Lung (tissue), 17 donors: ENCODE measurements at places on chromosomes 5 and 9. TPM values are rescaled to one million over a fixed set of nuclear protein-coding genes. Genes with fewer than 3 reads are reported as not detected.

GRCh38 chr5:61018062-61018461 lies 73.1 kb downstream of the NDUFAF2 start:
- no peak for DNase-seq

- DNase-seq, result no peak
Observed at GRCh38 chr9:22356985-22357384, 89.6 kb upstream of the DMRTA1 start.

GRCh38 chr9:129280236-129280622 lies 102.2 kb upstream of the IER5L start:
- no peak for DNase-seq

GRCh38 chr5:170315154-170315553 lies 17.6 kb upstream of the LCP2 start:
- DNase-seq, result peak; percentile 76

DNA sequence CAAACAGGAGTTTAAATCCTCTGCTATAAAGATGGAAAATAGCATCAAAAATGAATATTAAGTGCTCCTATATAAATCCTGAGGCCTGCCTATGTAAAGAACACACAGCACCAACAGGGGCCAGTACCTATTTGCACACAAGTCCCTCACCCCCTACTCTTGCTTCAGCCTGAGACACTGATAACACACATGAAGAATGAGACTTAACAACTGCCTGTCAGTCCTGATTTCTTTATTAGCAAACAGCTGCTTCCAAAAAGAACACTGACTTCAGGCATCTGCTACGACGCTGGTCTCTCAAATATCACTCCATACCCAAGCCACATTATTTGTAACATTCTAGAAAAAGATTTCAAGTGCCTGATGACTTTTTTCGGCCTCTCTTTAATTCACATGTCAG lies 55.5 kb downstream of the MYO10 start:
- DNase-seq, result no peak

- peak; percentile 17 for DNase-seq
Observed at GRCh38 chr9:19239955-19240354, 9.5 kb downstream of the DENND4C start.

DNA sequence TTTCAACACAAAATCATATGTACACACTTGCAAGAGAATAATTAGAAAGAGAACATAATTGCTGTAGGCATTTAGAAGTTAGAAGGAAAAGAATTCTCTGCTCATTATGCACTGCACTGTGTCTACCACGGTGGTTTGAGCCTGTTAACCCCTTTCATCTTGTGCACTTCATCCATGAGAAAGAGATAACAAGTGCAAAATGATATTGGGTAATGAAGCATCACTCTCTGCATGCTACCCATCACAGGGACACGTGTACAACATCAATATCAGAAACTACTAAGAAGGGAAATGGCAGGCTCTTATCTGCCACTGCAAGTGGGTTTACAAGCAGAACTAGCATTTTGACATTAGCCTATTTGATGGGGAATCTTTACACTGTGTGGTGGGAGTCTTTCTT lies 202.6 kb downstream of the CDH12 start:
- DNase-seq, result no peak

GRCh38 chr9:77177894-77178794 lies 810 bp downstream of the VPS13A start:
- DNase-seq, result peak; percentile 47

DNA sequence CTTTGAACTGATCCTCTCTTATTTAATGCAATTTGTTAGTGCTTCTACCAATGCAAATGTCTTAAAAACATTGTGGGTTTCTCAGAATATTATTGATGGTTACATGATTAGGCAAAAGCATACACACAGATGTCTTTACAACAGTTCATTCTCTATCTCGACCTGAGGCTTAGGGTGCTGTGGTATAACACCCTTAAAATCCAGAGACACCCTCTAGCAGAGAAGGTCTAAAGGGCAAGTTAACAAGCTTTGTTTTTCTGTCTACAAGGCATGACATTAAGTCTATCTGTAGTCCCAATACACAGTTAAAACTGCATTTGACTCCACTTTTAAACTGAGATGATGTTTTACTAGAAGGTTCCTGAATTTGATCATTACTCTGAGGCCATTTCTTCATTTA lies 518.7 kb upstream of the MEF2C start:
- no peak for DNase-seq

- no peak for DNase-seq
Observed at GRCh38 chr9:89413963-89414638, 83.8 kb downstream of the SEMA4D start.

DNA sequence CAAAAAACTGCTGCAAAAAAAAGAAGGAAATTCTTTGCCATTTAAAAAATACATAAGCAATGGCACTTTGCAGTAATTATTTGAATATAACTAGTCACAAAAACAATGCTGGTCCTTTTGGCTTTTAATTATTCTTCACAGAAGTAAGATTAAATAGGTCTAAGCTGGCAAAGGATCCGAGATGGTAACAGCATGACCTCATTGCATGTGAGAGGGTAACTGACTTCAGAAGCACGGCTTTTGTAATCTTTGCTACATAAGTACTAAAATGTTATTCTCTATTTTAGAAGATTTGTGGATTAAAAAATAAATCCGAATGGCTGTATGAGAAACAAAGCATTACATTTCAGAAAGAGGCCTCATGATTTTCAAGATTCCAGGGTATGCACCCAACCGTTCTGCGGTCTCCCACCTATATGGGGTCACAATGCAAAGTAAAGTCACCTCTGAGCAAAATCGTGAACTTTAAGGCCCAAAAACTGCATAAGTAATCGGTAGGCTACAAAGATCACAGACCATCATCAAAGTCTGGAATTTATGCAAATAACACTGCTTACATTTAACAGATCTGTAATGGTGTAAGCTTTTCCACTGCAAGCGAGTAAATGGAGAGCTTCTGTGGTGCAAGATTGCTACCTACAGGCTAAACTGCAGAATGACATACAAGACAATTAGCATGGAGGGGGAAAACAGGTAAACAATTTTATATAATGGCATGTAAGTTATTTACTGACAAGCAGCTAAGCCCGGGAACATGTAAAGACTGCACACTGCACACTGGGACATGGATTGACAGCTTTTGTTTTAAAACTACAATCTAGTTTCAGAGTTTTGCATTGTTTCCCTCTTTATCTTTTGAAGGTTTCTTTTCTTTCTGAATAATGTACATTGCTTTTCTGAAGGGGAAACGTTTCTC lies 231.6 kb downstream of the SLF1 start:
- DNase-seq, result peak; percentile 70

DNA sequence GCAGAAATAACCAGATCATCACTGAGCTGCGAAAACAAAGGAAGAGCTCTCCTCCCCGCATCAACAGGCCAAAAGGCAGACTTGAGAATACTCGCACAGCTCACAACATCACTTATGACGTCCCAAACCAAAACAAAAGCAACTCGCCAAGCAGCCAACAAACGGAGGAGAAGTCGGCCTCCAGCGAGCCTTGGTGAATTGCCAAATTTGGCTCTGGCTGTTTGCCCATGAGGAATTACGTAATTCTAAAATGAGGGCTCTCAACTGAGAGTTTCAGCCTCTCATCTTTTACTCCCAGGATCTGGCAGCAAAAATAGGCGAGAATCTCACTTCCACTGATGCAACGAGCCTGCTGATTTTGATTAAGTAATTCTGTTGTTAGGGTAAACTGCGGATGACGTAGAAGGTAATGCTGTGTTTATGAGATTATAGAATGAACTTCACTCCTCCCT lies 51.7 kb upstream of the SEMA6A start:
- peak; percentile 99 for DNase-seq

GRCh38 chr9:107118863-107119624 lies 164.0 kb upstream of the RAD23B start:
- peak; percentile 29 for DNase-seq

DNA sequence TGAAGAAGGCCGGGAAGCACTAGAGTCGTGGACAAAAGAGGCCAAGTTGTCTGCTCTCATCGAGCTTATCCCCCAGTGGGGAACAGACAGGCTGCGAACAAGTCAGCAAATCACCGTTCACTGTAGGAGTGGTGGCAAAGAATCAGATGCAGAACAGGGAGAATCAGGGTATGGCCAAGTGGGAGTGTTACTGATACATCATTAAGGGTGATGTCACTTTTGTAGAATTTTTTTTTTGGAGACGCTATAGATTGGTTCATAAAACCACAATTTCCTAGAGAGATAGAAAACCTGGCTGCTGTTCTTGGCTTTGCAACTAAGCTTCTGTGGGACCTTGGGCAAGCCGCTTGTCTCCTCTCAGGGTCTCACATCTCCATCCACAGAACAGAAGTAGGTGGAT lies 21.3 kb downstream of the SPRY4 start:
- DNase-seq, result no peak

GRCh38 chr5:13740471-13740870 lies 204.0 kb downstream of the DNAH5 start:
- no peak for DNase-seq

DNA sequence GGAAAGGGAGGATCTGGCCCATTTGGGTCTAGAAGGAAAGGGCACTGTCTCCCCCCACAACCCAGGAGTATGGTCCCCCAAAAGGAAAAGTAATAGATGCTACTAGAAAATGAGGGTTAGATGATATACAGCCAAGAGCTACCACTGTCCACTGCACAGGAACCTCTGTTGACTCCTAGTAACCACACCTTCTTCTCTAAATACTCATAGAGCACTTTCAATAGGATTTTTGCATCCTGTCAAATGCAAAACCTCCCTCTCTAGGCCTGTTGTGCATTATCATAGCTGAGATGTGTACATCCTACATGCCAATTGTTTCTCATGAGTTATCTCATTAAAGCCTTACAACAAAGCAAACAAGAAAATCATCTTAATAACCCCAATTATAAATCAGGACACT lies 66.8 kb downstream of the THBS4 start:
- DNase-seq, result no peak

DNA sequence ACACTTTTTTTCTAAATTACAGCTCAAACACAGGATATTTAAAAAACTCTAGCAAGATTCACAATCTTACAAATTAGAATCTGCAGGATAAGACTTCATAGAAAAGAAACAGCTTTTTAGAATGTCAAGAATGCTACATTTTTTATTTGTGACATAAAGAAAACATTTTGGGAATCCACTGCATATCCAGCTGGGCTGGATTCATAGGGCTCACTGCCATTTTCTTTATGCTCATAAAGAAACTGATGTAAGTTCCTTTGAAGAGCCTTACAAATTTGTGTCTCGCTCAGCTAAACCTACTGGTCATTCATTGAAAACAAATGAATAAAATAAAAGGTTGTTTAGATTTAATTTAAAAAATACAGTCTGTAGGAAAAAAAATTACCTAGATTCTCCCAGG lies 332.3 kb downstream of the TRPM3 start:
- DNase-seq, result no peak

GRCh38 chr9:114738581-114739316 lies 56.8 kb upstream of the TEX48 start:
- peak; percentile 74 for DNase-seq

DNA sequence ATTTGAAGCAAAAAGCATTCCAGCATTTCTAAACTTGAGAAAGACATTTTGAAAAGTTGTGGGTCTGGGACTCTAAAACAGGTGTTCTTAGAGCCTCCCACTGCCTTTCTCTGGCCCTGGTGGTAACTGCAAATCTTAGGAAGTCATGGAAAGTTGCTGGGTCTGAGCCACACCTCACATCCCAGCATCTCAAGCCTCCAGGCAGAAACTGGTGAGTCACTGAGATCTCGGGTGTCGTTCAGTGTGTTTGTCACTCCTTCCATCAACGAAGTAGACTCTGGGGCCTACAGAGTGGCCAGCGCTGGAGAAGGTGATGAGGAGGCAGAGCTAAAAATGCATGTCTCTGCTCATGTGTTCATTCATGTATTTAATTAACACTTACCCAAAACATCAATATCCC lies 59.6 kb upstream of the C5orf58 start:
- DNase-seq, result no peak

GRCh38 chr9:72929542-72929941 lies 23.3 kb downstream of the ALDH1A1 start:
- no peak for DNase-seq

- no peak for DNase-seq
Observed at GRCh38 chr5:28707706-28708105, 1669.3 kb upstream of the CDH9 start.

DNA sequence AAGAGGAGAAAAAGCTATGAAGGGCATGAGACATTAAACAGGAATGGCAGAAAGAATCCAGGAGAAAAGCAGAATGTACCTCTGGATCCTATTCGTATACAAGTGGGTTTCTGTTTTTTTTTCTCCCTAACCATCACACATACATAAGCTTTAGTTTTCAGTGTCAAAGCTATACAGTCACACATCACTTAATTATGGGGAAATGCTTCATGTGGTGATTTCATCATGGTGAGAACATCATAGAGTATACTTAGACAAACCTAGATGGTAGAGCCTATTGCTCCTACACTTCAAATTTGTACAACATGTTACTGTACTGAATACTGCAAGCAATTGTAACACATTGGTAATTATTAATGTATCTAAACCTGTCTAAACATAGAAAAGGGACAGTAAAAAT lies 290.6 kb downstream of the AOPEP start:
- no peak for DNase-seq

DNA sequence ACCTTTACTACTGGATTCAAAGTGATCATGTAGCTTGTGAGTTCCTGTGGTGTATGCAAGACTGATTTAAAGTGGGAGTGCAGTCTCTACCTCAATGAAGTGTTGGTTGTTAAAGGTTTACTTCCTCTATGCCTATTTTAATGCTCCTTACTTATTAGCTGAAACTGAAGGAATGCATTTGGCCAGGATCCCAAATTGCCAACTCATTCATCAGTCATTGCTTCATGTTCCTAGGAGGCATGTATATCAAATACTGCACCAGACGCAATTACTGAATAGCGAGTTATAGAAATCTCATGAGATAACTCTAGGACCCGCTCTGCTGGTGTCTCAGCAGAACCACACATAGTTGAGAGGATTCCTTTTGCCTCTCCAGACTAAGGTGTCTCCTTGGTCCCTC lies 143.0 kb upstream of the RPS23 start:
- DNase-seq, result no peak

GRCh38 chr5:173719731-173720082 lies 103.3 kb upstream of the BOD1 start:
- DNase-seq, result no peak

The PTPRD gene
- 4.3 TPM for polyA plus RNA-seq

The IL13 gene
- not detected for polyA plus RNA-seq

The LCN15 gene
- not detected for polyA plus RNA-seq

The CLK4 gene
- 35.2 TPM for polyA plus RNA-seq

The PCDHA1 gene
- 0.30 TPM for polyA plus RNA-seq

The MCCC2 gene
- 20.0 TPM for polyA plus RNA-seq

The HNRNPA0 gene
- 28.2 TPM for polyA plus RNA-seq

The PAX5 gene
- polyA plus RNA-seq, result 0.08 TPM

The MUSK gene
- polyA plus RNA-seq, result 0.14 TPM

The NMUR2 gene
- polyA plus RNA-seq, result 0.49 TPM

The IRX4 gene
- 0.02 TPM for polyA plus RNA-seq
